ENCODE measurements at places on chromosomes 11 and 22.

GRCh38 chr22:40416267-40416570 is 45.8 kb downstream of the SGSM3 start:
- DNase-seq, result no peak

DNA sequence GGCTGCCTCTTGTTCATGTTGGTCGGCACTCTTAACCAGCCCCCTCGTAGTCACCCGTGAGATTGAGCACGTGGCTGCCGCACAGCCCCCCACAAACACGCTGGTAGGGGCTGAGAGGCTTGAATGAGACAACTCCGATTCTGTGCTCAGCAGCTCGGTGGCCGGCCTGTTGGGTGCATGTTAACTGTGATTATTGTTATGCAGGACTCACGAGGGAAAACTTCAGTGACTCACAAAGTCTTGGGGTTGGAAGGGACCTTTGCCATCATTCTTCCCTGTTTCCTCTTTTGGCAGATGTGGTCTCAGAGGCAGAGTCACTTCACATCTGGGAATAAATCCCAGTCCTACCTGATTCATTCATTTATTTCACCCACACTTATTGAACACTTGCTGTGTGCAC is 75.2 kb downstream of the ADAMTS15 start:
- no peak for DNase-seq

DNA sequence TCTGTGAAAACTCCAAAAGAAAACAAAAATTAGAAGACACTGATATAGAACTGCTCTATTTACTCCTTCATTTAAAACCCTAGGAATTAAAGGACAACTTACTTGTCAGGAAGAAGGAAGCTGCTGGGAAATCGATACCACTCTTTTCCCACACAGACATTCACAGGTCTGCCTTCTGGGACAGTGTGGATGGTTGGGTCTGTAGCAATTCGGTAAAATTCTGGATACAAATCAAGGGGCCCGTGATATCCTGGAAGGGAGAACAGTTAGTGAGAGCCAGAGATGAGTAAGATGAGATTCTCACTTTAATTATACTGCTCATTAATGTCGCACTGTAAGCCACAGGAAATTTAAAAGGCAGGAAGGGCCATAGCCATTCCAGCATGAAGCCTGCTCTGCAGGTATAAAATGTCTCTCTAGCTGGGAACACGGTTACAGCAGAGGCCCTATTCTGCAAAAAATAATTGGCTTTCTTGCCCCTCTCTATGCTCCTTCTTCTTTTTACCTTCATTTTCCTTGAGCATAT is 34.0 kb downstream of the ALG9 start:
- no peak for DNase-seq

- DNase-seq, result no peak
Measured at GRCh38 chr11:18490319-18490718, 34.7 kb downstream of the LDHAL6A start.

- DNase-seq, result no peak
Measured at GRCh38 chr22:49657974-49658590, 169.6 kb downstream of the BRD1 start.

- no peak for DNase-seq
Measured at GRCh38 chr11:12174477-12175143, 64.2 kb downstream of the MICAL2 start.

GRCh38 chr11:27263046-27263445 is 100.0 kb downstream of the CCDC34 start:
- DNase-seq, result no peak

DNA sequence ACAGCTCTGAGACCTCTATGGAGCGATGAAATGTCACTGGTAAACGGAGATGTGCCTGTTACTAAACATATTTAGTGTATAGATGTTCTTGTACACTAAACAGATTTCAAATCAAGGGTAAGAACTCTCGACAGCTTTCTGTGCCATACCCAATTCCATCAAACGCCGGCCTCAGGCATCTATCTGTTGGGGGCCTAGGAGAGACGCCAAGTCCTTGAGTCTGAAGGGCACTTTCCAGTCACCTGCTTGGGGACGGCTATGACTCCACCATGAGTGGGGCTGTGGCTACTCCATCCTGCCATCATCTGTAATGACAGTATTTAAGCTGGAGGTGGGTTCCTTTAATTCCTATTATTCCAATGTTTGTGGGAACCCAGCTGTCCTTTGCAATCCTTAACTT is 87.8 kb downstream of the SHANK2 start:
- DNase-seq, result no peak

DNA sequence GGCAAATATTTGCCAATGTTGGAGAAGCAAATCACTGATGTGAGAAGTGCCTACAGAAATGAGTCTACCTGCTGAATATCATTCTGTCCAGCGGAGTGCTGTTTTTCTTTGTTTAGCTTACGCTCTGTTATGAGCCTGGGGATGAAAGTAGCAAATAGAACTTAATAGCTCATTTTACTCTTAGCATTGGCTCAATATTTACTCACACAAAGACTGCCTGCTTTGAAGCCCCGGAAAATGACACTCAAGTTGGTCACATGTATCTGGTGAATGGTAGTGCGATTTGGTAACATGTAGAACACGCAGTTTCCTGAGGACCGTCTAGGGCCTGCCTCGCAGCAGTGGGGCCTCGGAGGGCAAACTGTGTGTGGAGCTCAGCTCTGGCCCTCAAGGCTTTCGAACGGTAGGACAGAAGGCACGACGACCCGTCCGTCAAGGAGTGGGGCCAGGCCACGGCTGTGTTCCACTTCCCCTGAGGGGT is 38.9 kb downstream of the TBC1D22A start:
- no peak for DNase-seq

GRCh38 chr11:133902506-133902905 is 54.3 kb downstream of the IGSF9B start:
- no peak for DNase-seq

DNA sequence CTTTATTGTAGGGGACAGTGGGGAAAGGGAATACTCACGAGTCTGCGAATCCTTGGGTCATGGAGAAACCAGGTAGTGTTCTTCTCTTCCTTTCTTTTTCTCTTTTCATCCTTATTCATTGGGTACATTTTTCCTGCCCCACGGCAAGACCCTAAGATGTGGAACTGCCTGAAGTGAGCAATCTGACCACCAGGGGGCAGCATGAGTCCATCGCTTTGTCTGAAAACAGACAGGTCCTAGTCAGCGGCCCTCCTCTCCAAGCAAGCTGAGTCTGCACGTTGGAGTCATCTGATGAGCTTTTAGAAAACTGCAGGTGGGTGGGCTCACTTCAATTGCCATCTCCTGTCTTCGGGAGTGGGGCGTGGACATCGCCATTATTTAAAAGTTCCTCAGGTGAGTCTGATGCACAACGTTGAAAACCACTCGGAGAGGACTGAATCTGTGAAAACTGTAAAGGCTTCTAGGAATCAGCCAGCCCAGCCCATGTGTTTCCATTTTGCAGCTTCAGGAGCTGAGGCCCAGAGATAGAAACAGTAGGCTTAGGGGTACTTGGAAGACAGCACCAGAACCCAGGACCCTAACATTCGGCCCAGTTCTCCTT is 34.0 kb upstream of the FBXO3 start:
- DNase-seq, result peak; percentile 81

DNA sequence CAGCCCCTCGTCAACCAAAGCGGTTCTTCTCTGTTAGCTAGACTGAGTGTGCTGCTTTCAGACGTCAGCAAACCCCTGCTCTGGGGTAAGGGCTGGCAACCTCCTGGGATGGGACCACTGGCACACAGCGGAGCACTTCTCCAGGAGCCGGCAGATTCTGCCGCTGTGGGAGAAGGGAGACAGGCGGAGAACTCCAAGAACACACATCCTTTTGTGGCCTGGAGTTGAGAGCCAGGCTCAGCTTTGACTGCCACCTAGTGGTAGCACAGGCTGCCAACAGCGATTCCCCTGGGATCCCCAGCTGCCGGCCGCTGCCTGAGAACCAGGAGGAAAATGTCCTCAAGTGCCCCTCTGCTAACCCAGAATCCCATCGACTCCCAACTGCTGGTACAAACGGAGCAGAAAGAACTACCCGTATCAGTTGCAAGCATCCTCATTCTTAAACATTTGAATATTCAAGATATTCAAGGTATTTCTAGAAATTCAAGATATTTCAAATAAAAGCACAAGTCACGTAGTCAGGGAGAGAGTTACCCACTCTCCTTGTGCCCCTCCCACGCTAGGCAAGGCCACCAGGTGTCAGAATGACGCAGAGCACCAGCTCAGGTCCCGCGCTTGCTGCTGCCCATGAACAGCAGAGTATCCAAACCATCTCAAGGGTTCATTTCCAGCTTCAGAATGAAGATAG is 4.9 kb downstream of the LTO1 start:
- DNase-seq, result peak; percentile 41

DNA sequence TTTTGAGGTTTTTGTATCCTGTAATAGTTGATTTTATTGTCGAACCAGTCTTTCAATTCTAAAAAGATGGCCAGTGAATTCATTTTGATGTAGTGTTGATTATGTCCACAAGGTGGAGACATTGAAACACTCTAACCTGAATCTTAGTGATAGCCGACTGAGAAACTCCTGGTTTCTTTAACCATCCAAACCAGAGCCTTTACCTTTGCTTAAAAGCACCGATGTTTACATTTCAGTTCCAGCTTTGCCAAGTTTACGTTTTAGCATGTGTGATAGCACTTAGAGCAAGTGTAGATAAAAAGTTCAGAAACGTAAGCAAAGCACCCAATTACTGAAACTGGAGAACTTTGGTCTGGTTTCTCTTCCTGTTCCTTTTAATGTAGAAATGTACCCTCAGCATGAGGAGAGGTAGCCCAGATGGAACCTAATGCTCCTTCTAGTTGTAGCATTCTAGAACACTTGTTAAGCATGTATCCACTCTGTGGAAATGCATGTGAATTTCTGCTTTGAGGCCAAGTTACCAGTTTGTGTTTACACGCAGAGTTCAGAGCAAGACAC is 208.6 kb downstream of the DBX1 start:
- no peak for DNase-seq
